ENCODE measurements at places on chromosomes 3 and 15. TPM values are rescaled to one million over a fixed set of nuclear protein-coding genes. Genes with fewer than 3 reads are reported as not detected.

CHRNB4 gene
- total RNA-seq: not detected

ABTB1 gene
- 175 TPM for total RNA-seq

MORC1 gene
- not detected for total RNA-seq

ZKSCAN7 gene
- 5.4 TPM for total RNA-seq

BSN gene
- total RNA-seq: 0.44 TPM

SCG5 gene
- total RNA-seq: not detected

GREM1 gene
- total RNA-seq: 0.64 TPM

PARP15 gene
- total RNA-seq: 39.8 TPM

DISP2 gene
- 0.05 TPM for total RNA-seq

TTLL13 gene
- 0.47 TPM for total RNA-seq

AAGAB gene
- total RNA-seq: 28.4 TPM

STARD9 gene
- 10.2 TPM for total RNA-seq

C3orf33 gene
- 1.2 TPM for total RNA-seq

PCOLCE2 gene
- total RNA-seq: not detected

Data from T-cell (primary cell).